Aorta (tissue), 5 donors: ENCODE measurements at places on chromosomes 7 and 10. TPM values are rescaled to one million over a fixed set of nuclear protein-coding genes. Genes with fewer than 3 reads are reported as not detected.

The UCN3 gene
- not detected for total RNA-seq

The GJD4 gene
- not detected for total RNA-seq

The ABLIM1 gene
- total RNA-seq: 55.8 TPM

GRCh38 chr7:46752881-46753366, 829.0 kb downstream of the TNS3 start:
- peak overlapping the region; percentile 62 for H3K27ac ChIP-seq
- H3K4me1 ChIP-seq: peaks cover 16% of the 10 kb centered on the region
- no peaks in the 10 kb centered on the region for H3K27me3 ChIP-seq
- no peaks in the 10 kb centered on the region for H3K36me3 ChIP-seq
- no peak for DNase-seq
- H3K4me3 ChIP-seq: no peak overlapping the region

DNA sequence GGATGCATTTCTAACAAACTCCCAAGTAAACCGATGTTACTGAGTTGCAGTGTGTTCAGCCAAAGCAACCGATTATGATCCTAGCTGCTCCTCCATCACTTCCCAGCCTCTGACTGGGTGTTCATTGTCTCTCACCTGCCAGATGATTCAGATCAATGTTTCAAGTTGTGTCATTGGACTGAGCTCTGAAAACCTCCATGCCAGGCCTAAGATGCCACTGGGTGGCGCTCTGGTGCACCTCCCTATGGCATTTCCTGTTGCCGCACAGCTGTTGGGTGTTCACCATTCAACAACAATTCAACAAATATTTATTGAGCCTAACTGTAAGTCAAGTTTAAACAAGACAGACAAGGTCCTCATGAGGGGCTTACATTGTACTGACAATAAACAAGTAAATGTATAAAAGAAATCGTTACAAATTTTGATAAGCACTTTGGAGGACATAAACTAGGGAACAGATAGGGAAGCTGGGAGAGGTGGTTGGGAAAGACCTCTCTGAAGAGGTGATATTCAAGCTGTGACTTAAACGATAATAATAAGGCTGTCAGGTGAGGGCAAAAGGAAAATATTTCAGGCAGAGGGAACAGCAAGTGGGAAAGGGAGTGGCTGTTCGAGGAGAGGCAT, 22.8 kb downstream of the RGR start:
- DNase-seq: peak; percentile 54
- H3K4me1 ChIP-seq: no peaks in the 10 kb centered on the region
- H3K27ac ChIP-seq: no peak overlapping the region
- no peaks in the 10 kb centered on the region for H3K27me3 ChIP-seq
- H3K36me3 ChIP-seq: no peaks in the 10 kb centered on the region

- H3K4me1 ChIP-seq: no peaks in the 10 kb centered on the region
- H3K27me3 ChIP-seq: no peaks in the 10 kb centered on the region
- DNase-seq: no peak
Observed at GRCh38 chr7:73912223-73912622, 51.3 kb downstream of the TMEM270 start.

GRCh38 chr7:92177362-92177761, 1.6 kb downstream of the LRRD1 start:
- DNase-seq: no peak
- no peak overlapping the region for H3K27ac ChIP-seq
- H3K4me1 ChIP-seq: no peaks in the 10 kb centered on the region

DNA sequence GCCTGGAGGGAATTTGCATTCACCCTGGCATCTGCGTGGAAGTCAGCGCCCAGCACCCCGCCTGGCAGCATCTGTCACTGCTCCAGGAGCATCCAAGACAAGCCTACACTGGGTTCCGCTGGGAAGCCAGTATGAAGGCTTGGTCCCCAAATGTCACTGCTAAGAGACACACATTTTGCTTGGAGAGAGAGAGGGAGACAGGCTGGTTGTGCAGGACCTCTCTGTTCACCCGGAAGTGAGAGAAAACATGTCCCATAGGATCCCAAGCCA, 119.5 kb downstream of the SEC23IP start:
- H3K27ac ChIP-seq: no peak overlapping the region
- no peak overlapping the region for H3K4me3 ChIP-seq
- no peaks in the 10 kb centered on the region for H3K27me3 ChIP-seq
- H3K4me1 ChIP-seq: no peaks in the 10 kb centered on the region

DNA sequence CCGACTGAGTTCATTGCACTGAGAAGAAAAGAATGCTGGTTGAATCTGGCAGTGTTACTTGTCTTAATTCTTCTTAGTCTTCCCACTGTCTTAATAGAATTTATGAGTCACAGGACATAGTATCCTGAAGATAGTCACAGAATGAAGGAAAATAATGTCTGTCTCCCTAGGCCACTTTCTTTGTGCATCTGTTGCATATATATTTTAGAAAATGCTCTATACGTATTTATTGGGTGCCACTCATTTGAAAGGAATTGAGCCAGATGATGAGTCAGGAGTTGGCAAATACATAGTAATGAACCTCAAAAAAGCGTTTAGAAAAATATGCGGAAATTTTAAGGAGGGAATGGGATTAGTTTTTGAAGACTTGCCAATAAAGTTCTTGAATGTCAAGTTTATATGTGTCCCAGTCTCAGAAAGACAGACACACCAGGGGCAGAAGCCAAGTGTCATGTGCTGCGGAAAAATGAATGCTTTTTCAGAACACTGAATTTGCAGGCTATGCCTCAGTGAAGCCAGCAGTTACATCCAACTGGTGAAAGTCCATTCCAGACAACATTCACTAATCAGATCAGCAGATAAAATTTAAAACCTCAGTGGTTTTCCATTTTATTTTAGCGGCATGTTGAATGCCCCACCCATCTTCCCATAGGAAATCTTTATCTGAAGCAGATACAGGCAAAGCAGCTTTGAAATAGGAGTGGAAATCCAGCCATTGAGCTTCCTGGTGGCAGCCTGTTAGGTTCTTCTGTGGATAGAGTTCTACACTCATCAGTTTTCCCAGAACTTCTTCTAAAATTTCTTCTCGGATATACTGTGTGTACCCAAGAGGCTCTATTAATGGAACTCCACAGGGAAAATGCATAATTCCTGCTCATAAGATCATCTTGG, 308.4 kb downstream of the BICC1 start:
- H3K4me3 ChIP-seq: no peak overlapping the region
- DNase-seq: no peak
- H3K27ac ChIP-seq: no peak overlapping the region
- H3K27me3 ChIP-seq: no peaks in the 10 kb centered on the region
